ENCODE measurements at places on chromosomes 12 and 14.
A peak's percentile ranks its signal among the peaks of the same experiment; 100 is the strongest.

DNA sequence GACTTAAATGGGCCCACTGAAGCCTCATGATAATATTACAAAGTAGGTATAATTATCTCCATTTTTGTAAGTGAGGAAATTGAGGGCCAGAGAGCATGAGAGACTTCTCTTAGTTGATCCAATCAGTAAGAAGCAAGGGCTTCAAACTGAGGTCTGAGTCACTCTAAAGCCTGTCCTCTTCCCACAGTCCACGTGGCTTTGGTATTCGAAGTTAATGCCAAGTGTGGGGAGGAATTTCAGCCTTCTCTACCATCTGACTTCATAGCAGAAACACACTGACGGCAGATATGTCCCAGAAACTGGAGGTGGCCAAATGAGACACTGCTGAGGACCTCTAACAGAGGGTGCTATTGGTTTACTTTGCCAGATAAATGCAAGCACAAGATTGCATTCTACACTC is 114.4 kb upstream of the OVCH1 start:
- no peak for DNase-seq

- no peak for DNase-seq
Observed at GRCh38 chr12:111867531-111867930, 25.5 kb downstream of the MAPKAPK5 start.

GRCh38 chr12:4153343-4153892 is 120.1 kb upstream of the CCND2 start:
- DNase-seq: no peak

DNA sequence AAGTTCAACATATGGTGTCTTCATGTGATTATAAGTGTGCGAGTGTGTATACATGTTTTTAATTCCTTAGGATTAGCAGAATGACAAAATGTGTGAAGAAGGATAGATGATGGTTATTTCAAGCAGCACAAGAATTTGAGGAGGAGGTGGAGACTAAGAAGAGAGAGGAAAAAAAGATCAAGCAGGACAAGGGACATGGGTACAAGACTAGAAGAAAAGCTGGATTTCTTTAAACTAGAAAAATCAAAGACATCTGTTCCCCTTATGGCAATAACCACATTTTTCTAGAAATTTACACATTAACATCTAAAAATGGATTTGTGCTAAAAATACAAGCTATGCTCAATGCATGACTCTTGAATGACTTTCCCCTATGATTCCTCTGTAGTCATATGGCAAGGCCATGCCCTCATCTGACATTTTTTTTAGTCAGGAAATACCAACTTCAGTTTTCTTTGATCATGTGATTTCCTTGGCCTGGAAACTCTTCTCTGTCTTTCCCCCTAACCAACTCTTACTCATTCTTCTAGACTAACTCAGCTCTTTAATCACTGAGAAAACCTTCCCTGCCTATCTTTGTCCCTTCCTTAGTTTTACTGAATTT is 435.8 kb downstream of the NRXN3 start:
- no peak for DNase-seq

GRCh38 chr12:82896979-82897378 is 210.3 kb downstream of the TMTC2 start:
- no peak for DNase-seq

GRCh38 chr14:89853936-89854693 is 100.4 kb downstream of the EFCAB11 start:
- DNase-seq: no peak

GRCh38 chr12:80313209-80313608 is 130.8 kb upstream of the PTPRQ start:
- DNase-seq: no peak

DNA sequence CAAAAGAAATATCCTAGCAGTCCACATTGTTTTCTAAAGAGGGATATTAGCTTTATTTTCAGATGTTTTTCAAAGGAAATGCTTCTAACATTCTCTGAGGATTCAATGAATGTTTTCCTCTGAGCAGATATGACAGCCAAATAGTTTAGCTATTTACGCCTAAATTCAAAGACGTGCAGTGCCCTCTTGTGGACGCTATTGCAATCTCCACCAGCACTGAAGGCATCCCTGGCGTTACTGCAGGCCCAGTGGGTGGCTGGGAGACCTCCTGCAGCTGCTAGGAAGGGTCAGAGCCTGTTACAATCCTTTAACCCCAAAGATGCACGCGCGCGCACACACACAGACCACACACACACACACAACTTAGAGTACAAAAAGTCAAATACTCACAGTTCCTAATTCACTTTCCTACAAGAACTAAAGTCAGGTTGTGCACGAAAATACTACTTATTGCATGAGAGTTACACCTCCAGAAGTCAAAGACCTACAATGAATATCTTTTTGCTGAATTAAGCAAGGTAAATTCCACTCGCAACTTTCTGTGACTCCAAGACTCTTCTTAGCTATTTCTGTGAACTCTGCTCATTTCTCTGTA is 589.3 kb upstream of the TMEM132C start:
- DNase-seq: peak; percentile 83

- DNase-seq: peak; percentile 75
Observed at GRCh38 chr14:102893452-102893851, 29.0 kb upstream of the AMN start.

GRCh38 chr12:103470664-103471063 is 25.1 kb downstream of the C12orf42 start:
- no peak for DNase-seq

DNA sequence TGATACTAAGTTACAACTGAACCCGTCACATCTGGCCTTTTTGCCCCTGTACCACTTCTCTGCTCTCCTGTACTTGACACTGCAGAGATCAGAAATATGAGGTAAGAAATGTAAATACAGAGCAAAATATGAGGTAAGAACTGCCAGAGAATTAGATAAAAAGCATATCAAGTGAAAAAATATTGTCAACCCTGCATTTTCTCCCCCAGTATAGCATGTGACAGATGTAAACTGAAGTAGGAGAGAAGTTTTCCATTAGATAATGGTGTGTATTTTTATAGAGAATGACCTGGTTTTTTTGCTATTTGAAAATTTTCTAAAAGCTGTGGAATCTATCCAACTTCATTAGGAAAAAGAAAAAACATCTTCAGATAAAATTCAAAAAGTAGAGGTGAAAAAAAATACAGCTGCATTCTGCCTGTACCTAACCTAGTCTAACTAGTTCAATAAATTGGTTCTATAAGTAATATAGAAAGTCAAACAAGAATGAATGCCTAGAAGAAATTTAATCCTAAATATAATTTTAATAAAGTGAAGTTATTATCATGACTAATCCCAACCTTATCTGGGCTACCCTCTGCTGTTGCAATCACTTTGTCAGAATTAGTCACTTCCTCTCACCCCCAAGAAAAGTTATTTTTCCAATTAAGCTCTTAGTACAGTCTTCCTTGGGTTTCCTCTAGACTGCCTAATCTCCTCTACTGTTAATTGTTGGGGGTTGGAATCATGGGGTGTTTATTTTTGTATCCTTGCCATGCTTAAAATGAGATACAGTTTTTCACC is 210.0 kb downstream of the RASSF9 start:
- no peak for DNase-seq

- DNase-seq: no peak
Observed at GRCh38 chr12:124242529-124243065, 52.3 kb upstream of the RFLNA start.

DNA sequence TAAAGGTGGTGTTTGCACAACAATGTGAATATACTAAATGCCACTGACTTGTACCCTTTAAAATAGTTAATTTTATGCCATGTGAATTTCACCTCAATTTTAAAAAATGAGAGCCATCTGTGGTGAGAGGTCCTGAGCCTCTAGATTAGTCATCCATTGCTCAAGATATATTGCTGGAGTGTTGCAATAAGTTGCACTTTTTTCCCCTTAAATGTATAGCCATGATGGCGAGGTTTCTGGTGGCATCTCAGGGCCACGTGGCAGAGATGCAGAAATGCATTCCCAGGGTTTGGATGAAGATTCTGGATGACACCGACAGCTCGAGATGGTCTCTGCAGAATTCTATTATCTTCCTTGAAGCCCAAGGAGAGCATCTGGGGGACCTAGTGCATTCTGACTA is 153.7 kb downstream of the AACS start:
- DNase-seq: no peak

- DNase-seq: no peak
Observed at GRCh38 chr12:3965046-3965445, 91.8 kb upstream of the PARP11 start.

- no peak for DNase-seq
Observed at GRCh38 chr12:82363990-82364389, 5.7 kb downstream of the METTL25 start.

DNA sequence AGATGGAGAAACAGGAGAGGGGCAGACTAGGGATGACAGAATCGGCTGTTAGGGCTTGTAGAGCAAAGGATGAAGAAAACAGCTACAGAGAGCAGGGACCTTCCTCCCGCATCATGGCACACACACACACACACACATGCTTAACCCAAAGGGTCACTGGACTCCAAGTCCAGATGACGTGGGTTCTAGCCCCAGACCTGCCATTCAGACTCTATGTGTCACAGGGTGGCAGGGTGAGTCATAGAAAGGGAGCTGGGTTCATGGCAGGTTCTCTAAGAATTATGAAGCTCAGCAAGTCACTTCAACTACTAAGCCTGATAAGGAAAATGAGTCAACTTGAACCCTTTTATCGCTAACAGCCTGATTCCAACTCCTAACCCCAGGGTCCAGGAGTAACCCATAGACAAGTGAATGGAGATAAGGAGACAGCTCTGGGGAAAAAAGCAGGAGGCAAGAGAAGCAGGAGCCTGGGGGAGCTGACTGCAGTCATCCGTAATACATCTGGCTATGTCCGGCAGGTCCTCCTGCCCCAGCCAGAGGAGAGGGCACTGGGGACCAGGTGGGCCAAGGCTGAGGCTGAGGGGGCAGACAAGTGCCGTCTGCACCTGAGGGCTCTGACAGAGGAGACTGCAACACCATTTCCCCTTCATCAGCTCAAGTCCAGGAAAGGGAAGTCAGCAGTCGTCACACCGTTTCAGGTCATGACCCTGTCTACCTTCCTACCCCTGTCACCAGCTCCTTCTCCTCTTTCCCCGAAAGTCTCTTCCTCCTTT is 3.6 kb upstream of the TNFRSF1A start:
- no peak for DNase-seq

- no peak for DNase-seq
Observed at GRCh38 chr12:66371982-66372381, 69.7 kb downstream of the HELB start.

GRCh38 chr12:15700595-15700994 is 88.6 kb downstream of the EPS8 start:
- no peak for DNase-seq

GRCh38 chr12:132649226-132649945 is 30.8 kb downstream of the P2RX2 start:
- no peak for DNase-seq

- no peak for DNase-seq
Observed at GRCh38 chr14:77203611-77204458, 22.2 kb downstream of the TMEM63C start.

DNA sequence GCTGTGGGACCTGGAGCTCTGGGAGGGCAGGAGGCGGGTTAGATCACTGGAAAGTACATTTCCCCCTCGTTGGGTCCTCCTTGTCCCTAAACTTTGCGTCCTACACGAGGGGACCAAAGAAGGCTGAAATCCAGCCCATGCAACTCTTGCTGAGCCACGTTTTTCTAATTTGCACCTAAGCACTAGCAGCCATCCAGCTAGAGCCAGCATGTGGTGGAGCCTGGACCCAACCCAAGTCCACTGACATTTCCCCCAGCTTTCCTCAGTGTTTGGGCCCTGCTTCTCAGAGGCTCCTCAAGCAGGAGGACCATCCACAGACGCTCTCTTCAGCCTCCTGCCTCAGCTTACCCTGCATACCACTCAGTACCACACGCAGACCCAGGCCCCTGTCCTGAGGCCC is 49.7 kb downstream of the TSPAN11 start:
- DNase-seq: no peak

DNA sequence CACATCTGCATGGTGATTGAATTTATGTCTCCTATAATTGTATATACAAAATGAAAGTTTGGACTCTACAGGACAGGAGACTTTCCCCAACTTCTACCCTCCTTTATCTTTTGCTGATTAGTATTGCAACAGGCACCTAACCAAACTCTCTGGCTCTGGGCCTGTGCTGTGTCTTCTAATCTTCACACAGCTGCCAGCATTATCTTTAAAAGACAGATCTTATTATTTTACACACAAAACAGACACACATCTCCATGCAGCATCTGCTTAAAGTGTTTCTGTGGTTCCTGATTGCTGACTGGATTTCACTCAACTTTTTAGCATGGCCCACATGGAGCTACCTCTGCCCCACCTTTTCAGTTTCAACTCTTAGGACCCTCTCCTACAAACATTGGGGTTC is 154.9 kb upstream of the PELI2 start:
- DNase-seq: no peak

GRCh38 chr12:93302331-93303229 is 75.1 kb upstream of the NUDT4 start:
- peak; percentile 29 for DNase-seq

- no peak for DNase-seq
Observed at GRCh38 chr12:72369423-72369959, 97.3 kb downstream of the TRHDE start.

DNA sequence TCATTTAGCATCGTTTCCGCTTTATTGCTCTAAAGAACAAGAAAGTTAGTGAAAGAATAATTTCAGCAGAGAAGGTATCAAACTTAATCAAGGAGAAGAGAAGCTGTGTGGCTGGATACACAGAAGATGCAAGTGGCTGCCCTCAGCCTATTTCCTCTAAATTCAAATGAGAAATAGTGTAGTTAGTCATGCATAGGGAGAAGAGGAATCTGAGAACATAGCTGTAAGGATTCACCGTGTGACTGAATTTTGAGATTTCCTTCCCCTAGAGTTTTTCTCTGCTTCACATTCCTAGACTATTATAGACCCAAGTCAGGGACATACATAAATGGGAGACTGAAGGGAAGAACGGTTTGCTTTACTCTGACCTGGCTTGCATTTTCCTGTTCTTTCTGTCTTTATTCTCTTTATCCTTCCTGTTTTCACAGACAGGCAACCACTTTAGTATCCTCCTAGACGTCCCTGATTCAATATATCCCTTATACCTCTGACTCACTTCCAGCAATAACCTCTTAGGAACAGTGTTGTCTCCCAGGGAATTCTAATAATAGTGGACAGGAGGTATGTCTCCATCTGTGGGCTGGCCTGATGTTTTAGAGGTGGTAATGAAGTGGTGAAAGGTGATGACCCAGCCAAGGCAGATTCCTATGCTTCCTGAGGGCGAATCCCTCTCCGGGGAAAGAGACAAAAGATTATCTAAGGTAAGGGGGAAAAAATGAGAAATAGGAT is 7.0 kb downstream of the RNASE10 start:
- DNase-seq: no peak

GRCh38 chr12:57853864-57854556 is 7.5 kb upstream of the CTDSP2 start:
- DNase-seq: no peak

- DNase-seq: no peak
Observed at GRCh38 chr12:26317942-26318575, 122.7 kb downstream of the SSPN start.

- no peak for DNase-seq
Observed at GRCh38 chr12:57268264-57268663, 17.3 kb upstream of the STAC3 start.

- DNase-seq: no peak
Observed at GRCh38 chr14:80208461-80208860, 2.8 kb downstream of the DIO2 start.

- DNase-seq: peak; percentile 64
Observed at GRCh38 chr14:53055003-53055402, 98.1 kb downstream of the DDHD1 start.

Data from muscle of arm (tissue), 14 donors.